Thyroid gland (tissue), 4 donors: ENCODE measurements at places on chromosomes 13 and 19.

- no peak overlapping the region for H3K27ac ChIP-seq
- no peaks in the 10 kb centered on the region for H3K36me3 ChIP-seq
- H3K27me3 ChIP-seq, result no peaks in the 10 kb centered on the region
- no peak for DNase-seq
Measured at GRCh38 chr13:48859272-48860105, 116.2 kb upstream of the FNDC3A start.

DNA sequence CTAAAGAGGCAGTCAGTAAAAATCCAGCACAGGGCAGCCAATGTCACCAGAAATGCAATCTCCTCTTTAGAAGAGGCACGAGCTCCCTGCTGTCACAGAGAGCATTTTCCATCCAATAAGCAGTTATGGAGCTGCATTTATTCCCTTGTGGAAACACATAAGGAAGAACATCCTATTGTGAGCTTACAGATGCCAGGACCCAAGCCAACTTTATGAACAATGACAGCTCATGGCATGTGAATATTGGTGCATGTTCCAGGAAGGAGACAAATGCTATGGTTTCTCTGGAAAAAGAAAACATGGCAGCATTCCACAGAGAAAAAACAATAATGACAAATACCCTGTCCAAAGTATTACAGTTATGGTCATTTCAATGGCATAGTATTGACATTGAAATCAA lies 955.6 kb downstream of the UQCRFS1 start:
- no peak for DNase-seq
- no peaks in the 10 kb centered on the region for H3K27me3 ChIP-seq
- no peaks in the 10 kb centered on the region for H3K4me1 ChIP-seq
- H3K4me3 ChIP-seq, result no peak overlapping the region

DNA sequence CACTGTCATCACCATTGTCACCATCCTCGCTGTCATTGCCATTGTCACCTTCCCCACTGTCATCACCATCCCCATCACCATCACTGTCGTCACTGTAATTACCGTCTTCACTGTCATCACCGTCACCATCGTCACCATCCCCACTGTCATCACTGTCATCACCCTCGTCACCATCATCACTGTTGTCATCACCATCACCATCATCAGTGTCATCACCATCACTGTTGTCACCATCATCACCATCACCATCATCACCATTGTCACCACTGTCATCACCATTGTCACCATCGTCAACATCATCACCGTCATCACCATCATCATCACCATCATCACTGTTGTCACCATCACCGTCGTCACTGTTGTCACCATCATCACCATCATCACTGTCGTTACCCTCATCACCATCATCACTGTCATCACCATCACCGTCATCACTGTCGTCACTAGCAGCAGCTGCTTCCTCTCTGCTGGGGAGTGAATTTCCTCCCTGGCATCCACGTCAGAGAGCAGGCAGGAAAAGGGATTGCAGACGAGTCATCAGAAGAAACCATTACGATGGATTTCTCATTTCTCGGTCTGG lies 27.3 kb downstream of the TMEM255B start:
- DNase-seq, result no peak
- H3K36me3 ChIP-seq, result no peaks in the 10 kb centered on the region
- H3K4me1 ChIP-seq, result no peaks in the 10 kb centered on the region
- no peak overlapping the region for H3K27ac ChIP-seq

DNA sequence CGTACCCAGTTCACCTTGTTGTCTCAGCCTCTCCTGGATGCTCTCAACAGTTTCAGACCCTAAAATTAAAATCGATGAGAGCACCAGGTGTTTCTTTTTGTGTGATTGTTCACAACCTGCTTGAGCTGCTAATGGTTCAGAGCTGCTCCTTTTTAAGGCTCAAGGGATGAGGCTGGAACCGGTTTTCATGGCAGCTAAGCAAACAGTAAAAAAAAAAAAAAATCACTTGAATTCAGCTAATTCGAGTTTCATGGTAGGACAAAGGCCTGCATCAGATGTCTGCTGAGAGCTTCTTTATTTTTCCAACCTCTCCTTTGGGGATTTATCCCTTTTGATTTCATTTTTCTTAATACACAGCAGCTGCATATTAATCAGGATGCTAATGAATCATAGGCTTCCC lies 6.5 kb downstream of the SYCE2 start:
- H3K27ac ChIP-seq, result peak overlapping the region; percentile 86
- H3K27me3 ChIP-seq, result no peaks in the 10 kb centered on the region
- peaks cover 29% of the 10 kb centered on the region for H3K4me1 ChIP-seq
- H3K36me3 ChIP-seq, result no peaks in the 10 kb centered on the region
- no peak for DNase-seq

- no peaks in the 10 kb centered on the region for H3K27me3 ChIP-seq
- H3K36me3 ChIP-seq, result no peaks in the 10 kb centered on the region
- DNase-seq, result no peak
- no peak overlapping the region for H3K4me3 ChIP-seq
Measured at GRCh38 chr13:83327091-83327490, 555.2 kb downstream of the SLITRK1 start.

DNA sequence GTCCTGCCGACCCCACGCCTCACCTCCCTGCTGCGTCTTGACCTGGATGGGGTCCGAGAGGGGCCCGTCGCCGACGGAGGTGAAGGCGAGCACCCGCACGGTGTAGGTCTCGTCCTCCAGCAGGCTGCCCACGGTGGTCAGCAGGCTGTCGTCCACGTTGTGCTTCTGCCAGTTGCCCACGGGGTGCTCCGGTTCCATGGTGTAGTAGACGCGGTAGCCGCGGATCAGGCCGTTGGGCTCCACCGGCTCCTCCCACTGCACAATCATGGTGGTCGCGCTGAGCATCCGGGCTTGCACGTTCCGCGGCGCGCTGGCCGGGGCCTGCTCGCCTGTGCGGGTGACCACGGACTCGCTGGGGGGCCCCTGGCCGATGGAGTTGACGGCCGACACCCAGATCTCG lies 96.7 kb downstream of the PTPRS start:
- H3K36me3 ChIP-seq, result peaks cover 24% of the 10 kb centered on the region
- no peak for DNase-seq
- H3K4me1 ChIP-seq, result no peaks in the 10 kb centered on the region
- no peak overlapping the region for H3K4me3 ChIP-seq
- no peak overlapping the region for H3K27ac ChIP-seq

DNA sequence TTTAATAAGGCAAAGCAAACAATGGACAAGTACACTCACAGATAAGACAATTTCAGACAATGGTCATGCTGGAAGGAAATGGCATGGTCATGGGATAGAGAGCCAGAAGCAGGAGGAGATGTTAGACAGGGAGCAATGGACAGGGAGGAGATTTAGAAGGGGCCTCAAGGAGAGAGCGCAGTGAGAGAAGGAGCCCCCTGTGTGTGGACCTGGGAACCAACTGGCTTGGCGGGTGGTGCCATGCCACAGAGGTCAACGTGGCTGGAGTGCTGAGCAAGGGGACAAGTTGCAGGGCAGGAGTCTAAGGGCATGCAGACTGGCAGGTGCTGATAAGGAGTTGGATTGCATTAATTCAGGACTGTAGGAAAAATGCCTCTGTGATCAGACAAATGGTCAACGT lies 75.3 kb upstream of the UQCRFS1 start:
- no peaks in the 10 kb centered on the region for H3K36me3 ChIP-seq
- H3K4me1 ChIP-seq, result no peaks in the 10 kb centered on the region

DNA sequence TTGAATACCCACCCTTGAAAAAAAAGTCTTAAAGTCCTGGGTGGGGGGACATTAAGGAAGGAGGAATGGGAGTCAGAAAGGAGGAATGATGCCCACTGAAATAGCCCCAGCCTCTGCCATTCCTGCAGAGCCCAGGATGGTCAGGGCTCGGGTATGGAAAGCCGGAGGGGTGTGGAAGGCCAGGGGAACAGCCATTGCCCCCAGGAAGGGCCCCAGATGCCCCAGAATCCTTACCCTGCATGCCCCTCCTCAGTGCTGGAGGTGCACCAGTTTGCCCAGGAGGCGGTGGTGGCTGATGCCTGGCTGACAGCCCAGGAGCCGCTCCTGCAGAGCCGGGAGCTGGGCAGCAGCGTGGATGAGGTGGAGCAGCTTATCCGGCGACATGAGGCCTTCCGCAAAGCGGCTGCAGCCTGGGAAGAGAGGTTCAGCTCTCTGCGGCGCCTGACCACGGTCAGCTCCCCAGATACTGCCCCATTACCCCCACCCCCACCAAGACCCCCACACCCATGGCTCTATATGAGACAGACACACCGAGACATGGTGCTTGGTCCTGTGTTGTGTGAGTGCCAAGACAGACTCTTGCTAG lies 10.7 kb upstream of the SHKBP1 start:
- no peak for DNase-seq
- no peak overlapping the region for H3K4me3 ChIP-seq

GRCh38 chr19:6750062-6750461 lies 10.6 kb downstream of the TRIP10 start:
- peaks cover 5% of the 10 kb centered on the region for H3K4me1 ChIP-seq
- H3K27me3 ChIP-seq, result no peaks in the 10 kb centered on the region
- no peak for DNase-seq
- no peak overlapping the region for H3K27ac ChIP-seq

- no peak overlapping the region for H3K27ac ChIP-seq
- H3K4me3 ChIP-seq, result no peak overlapping the region
- H3K4me1 ChIP-seq, result no peaks in the 10 kb centered on the region
Measured at GRCh38 chr19:43560687-43561086, 14.6 kb downstream of the XRCC1 start.

GRCh38 chr19:30439310-30439709 lies 67.1 kb downstream of the ZNF536 start:
- H3K4me1 ChIP-seq, result no peaks in the 10 kb centered on the region
- no peak for DNase-seq
- no peaks in the 10 kb centered on the region for H3K36me3 ChIP-seq
- no peak overlapping the region for H3K4me3 ChIP-seq

- H3K27me3 ChIP-seq, result no peaks in the 10 kb centered on the region
- DNase-seq, result no peak
- H3K36me3 ChIP-seq, result peaks cover 20% of the 10 kb centered on the region
- peaks cover 14% of the 10 kb centered on the region for H3K4me1 ChIP-seq
- H3K27ac ChIP-seq, result no peak overlapping the region
Measured at GRCh38 chr13:112852392-112852791, 116.6 kb upstream of the MCF2L start.

DNA sequence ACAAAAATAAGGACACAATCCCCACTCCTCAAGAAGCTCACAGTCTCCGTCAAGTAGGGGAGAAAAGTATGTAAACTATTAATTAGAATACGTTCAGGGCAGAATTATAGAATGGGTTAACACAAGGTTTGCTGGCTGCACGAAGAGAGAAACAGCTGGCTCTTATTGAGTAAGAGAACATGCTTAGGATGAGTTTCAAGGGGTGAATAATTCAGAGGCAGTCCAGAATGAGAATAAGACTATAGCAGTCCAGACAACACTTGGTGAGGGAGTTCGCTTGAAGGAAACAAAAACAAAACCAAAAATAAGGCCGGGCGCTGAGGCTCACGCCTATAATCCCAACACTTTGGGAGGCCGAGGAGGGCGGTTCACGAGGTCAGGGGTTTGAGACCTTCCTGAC lies 61.9 kb downstream of the THSD1 start:
- H3K4me3 ChIP-seq, result no peak overlapping the region
- no peaks in the 10 kb centered on the region for H3K4me1 ChIP-seq
- DNase-seq, result no peak
- H3K36me3 ChIP-seq, result no peaks in the 10 kb centered on the region

DNA sequence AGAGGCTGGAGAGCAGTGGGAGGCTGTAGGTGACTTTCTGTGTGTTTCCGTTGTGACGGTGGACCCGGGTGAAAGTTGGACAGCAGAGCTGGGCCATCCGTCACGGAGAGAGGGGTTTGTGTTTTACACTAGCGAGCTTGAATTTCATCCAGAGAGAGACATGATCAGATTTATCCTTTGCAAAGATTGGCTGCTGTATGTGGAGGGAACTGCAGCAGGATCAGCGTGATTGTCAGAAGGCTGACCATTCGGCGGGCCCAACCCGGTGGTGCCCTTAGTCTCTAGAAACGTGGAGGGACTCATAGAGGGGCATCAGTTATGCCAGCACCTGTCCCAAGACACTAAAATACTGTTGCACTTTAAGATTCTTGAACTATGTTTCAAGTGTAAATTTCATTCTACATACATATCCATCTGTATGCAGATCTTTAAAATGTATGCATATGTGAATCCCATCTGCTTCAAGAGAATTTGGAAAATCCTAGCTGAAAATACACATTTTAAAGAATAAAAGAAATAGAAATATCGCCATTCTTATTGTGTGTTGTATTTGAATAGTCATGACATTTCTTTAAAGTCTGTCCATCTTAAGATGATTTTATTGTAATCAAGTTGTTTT lies 7.0 kb downstream of the FAM124A start:
- no peak overlapping the region for H3K27ac ChIP-seq
- H3K4me3 ChIP-seq, result no peak overlapping the region

- H3K27ac ChIP-seq, result no peak overlapping the region
- no peak for DNase-seq
- no peaks in the 10 kb centered on the region for H3K36me3 ChIP-seq
- H3K4me1 ChIP-seq, result no peaks in the 10 kb centered on the region
- no peak overlapping the region for H3K4me3 ChIP-seq
Measured at GRCh38 chr19:28960986-28961705, 251.8 kb downstream of the UQCRFS1 start.

DNA sequence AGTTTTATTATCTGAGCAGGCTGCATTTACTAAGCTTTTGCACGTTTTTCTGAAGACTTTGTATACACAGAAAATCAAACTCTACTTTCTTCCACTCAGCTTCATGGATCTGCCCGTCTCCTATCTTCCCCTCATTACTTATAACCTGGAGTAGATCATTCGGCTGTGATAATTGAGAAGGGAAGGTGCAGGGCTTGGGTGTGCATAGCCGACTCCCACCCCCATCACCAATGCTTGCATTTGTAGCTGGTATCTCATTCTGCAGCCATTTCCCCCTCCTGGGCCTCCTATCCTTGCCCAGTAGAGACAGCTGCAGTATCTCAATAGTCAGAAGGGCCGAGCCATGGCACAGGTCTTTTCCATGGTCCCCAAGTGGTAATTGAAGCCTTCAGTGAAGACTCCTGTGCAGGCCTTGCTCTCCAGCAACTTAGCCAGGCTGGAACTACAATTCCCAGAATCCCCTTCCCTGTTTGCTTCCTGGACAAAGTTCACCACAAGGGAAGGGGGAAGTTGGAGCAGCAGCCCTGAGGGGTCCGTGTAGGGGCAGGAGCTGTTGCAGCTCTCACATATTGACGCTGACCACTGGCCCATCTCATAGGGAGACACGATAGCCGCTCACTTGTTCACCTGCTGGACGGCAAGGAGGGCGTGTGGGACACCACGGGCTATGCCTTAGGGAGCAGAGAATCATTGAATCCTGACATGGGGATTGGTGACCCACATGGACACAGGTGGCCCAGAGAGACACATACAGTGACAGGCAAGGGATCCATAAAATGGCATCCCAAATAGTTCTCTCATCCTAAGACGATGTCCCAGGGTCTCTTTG lies 2.1 kb upstream of the SIGLEC8 start:
- H3K4me3 ChIP-seq, result no peak overlapping the region
- H3K27ac ChIP-seq, result no peak overlapping the region
- no peak for DNase-seq
- no peaks in the 10 kb centered on the region for H3K36me3 ChIP-seq
- no peaks in the 10 kb centered on the region for H3K4me1 ChIP-seq

GRCh38 chr19:18995804-18996241 lies 37.5 kb downstream of the SUGP2 start:
- H3K4me1 ChIP-seq, result no peaks in the 10 kb centered on the region
- H3K27me3 ChIP-seq, result no peaks in the 10 kb centered on the region
- H3K36me3 ChIP-seq, result peaks cover 24% of the 10 kb centered on the region
- peak; percentile 55 for DNase-seq
